ENCODE measurements at places on chromosomes 11 and 22.

DNA sequence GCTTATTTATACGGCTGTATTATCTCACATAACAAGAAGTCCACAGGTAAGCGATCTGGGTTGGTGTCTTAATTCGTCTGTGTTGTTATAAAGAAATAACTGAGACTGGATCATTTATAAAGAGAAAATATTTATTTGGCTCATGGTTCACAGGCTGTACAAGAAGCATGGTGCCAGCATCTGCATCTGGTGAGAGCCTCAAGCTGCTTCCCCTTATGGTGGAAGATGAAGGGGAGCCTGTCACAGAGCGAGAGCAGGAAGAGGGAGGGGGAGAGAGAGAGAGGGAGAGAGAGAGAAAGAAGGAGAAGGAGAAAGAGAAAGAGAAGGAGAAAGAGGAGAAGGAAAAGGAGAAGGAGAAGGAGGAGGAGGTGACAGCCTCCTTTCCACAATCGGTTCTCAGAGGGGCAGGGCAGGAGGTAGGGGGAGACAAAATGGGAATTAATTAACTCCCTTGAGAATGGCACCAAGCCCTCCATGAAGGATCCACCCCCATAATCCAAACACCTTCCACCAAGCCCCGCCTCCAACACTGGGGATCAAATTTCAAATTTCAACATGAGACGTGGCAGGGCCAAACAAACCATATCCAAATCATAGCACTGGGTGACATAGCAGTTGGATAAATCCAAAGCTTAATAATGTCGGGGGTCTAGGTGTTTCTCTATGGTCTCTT is 15.0 kb upstream of the TRIM44 start:
- no peak for DNase-seq

DNA sequence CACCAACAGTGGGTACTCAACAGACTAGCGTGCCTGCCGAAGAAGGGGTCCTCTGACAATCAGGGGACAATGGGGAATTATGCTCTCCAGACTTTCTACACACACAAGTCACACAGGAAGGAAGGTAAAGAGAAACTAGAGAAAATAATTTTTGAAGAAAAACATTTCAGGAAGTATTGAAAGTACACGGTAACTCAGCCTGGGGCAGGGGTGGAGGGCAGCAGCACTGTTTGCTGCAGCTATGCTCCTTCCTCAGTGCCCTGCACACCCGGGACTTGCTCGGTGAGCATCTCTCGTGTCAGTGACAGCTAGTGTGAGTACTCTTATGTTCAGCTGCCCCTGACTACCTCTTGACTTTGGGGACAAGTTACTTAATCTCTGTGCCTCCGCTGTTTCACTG is 18.0 kb upstream of the APOA1 start:
- peak; percentile 31 for DNase-seq

DNA sequence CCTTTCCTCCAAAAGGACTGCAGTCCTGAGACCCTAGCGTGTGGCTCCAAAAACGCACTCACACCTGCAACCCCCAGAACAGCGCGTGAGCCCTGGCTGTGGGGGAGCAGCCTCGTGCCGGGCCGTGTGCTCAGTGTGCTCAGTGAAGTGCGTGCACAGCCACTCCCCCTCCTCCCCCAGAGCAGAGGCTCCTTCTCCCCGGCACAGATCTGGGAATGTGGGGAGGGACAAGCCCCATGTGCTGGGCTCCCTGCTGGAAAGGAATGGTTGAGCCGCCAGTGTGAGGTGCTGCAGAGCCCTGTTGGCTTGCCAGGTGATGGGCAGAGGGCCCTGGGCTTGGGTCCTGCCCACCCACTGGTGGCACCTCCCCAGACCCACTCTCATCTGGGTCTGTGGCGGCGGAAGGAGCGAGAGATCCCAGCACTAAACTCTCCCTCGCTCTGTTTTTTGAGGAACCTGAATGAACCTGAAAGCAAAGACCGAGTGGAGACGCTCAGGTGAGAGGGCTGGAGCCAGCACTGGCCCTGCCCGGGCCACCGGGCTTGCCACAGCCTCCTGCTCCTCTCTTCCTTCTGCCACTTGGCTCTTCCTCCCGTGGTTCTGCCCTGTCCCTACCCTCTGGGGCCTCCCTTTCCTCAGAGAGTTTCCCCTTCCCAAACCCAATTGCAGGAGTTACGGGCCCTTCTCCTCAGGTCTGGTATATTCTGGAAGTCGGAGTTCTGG is 9.0 kb downstream of the RCOR2 start:
- no peak for DNase-seq

GRCh38 chr11:90288212-90288821 is 65.5 kb upstream of the CHORDC1 start:
- peak; percentile 39 for DNase-seq

DNA sequence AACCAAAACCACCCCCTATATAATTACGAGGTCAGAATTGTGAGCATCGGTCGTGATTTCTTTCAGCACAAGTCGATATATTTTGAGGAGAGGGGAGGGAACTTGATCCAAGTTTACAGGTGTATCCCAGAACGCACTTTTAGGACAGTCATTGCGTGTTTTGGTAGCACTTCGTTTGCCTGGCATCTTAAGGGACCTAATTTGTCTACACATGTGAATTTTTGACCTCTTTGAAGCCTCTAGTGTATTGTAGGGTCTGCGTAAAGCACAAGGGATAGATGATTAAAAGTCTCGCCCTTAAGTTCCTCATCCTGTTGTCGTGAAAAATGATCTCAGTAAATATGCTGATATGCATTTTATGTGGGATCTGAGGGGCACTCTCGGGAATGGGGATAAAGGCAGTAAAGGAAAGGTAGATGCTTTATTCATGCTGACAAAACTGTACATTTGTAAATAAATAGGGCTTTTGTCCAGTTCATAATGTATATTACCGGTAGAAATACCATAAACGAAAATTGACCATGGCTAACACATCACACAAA is 632 bp upstream of the CCDC34 start:
- DNase-seq = no peak

DNA sequence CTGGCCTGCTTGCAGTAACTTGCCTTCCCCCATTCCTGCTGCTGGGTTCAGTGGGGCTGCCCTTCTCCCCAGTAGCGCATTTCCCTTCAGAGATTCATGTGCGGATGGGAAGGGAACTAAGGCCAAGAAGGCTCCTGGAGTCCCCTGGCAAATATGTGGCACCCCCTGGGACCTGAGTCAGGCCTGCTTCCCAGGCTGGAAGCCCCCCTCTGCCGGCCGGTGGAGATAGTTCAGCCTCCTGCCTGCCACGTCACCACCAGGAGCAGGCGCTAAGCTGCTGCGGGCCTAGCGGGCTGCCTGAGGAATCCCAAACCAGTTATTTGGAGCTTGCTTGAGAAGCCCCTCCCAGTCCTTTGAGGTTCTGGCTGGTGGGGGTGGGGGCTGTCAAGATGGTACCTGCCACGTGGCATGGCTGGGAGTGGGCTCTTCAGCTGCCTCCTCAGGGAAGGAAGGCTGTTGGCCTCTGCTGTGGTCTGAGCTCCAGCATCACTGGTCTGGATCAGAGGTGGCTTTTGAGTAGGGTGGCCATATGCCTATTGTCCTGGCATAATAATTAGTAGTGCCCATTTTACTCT is 2.0 kb downstream of the SERPINH1 start:
- no peak for DNase-seq

- no peak for DNase-seq
Measured at GRCh38 chr22:48834404-48834803, 993.3 kb downstream of the BRD1 start.

- DNase-seq = no peak
Measured at GRCh38 chr11:46504817-46505613, 88.8 kb downstream of the AMBRA1 start.

DNA sequence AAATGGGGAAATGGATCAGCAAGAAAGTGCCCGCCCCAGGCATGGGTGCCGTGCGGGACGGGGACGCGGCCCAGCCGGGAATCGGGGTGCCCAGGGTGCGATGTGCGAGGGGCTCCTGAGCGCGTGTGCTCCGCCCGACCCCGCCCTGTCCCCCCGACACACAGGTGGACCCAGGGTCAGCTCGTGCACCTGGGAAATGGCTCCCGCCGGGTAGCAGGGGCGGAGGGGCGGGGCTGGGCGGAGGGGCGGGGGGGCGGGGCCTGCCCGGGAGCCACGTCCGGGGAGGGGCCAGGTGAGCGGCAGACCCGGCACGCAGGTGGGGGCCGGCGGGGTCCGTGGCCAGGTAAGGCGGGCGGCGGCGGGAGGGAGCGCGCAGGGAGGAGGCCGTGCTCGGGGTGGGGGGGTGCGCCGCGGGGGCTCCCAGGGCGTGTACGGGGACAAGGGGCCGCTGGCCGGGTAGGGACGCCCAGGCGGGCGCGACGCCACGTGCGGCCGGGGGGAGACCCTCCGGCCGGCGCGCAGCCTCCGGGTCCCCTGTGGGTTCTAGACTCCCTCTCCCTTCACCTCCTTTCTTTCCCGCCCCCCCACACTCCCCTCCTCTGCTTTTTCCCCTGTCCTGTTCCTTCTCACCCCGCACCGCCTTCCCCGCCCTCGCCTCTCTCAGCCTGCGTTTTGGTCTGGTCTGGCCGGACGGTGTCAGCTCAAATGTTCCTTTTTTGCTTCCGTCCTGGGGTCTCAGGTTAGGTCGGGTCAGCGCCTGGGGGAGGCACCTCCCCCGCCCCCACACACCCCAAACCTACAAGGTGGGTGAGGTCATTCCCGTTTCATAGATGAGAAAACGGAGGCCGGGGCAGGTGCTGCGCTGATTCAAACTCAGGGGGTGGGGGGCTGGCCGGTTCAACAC is at the start of gene ARHGAP8:
Gene ARHGAP8 (plus strand): TSS at position 291 of the 904 bp plus-strand sequence. CDS start 33,953 bp downstream, outside the sequence.
- DNase-seq = no peak

DNA sequence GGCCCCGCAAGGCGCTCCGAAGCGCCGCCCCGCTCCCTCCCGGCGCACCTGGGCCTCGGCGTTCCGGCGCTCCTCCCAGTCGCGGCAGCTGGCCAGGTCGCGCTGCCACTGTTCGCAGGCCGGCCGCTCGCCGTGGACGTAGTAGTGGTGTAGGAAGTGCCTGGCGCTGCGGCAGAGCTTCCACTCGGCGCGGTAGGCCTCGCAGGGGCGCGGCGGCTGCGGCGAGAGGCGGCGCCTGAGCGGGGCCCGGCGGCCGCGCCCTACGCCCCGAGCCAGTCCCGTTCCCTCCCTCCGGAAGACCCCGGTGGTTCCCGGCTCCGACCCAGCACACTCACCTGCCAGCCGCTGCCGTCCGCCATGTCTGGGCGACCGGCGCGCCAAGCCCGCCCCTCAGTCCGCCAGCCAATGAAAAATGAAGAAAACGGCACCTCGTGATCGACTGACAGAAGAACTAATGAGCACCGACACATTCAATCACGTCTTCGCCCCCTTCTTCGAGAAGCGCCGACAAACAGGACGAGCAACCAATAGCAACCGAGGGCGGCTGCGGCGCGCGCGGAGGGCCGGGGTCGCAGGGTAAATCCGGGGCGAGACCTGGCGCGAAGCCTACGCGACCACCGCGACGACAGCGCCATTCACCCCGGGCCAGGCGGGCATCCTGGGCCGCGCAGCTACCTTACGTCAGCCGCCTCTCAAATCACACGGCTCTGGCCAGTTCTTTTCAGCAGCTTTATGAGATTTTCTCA is at the start of gene C22orf39:
Gene C22orf39 (minus strand): TSS at position 382 of the 746 bp plus-strand sequence. CDS start 23 bp downstream, at position 359.
- DNase-seq = peak; percentile 92

DNA sequence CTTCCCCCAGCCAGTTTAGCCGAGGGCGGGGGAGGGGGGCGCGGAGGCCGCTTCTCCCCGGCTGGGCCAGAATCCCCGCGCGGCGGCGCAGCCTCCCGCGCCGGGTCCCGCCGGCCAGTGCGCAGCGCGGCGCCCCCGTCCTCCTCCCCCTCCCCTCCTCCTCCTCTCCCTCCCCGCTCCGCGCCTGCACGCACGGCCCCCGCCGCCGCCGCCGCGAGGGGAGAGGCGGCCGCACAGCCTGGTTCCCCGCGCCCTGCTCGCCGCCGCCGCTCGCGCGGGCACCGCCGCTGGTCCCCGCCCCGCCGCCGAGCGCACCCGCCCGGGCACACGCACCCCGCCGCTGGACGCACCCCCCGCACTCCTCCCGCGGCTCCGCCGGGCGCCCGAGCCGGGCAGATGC is at the start of gene FLRT1:
Gene FLRT1 (plus strand): TSS at position 356 of the 400 bp plus-strand sequence. CDS start 80,337 bp downstream, outside the sequence.
- peak; percentile 31 for DNase-seq

Data from NB4 (cell line).